ENCODE measurements at places on chromosomes 11 and 22.

- DNase-seq = no peak
These were observed 15.7 kb upstream of the IL10RA start for GRCh38 chr11:117970400-117971024.

- no peak for DNase-seq
These were observed 360.8 kb downstream of the TBC1D22A start for GRCh38 chr22:47123006-47123826.

- no peak for DNase-seq
These were observed 14.7 kb upstream of the TUB start for GRCh38 chr11:8066036-8066910.

GRCh38 chr11:66371627-66372415 is at the start of gene SLC29A2:
TSS of gene SLC29A2 (minus strand) at chr11:66371760. CDS start at chr11:66371591, 169 bp downstream.
- no peak for DNase-seq

DNA sequence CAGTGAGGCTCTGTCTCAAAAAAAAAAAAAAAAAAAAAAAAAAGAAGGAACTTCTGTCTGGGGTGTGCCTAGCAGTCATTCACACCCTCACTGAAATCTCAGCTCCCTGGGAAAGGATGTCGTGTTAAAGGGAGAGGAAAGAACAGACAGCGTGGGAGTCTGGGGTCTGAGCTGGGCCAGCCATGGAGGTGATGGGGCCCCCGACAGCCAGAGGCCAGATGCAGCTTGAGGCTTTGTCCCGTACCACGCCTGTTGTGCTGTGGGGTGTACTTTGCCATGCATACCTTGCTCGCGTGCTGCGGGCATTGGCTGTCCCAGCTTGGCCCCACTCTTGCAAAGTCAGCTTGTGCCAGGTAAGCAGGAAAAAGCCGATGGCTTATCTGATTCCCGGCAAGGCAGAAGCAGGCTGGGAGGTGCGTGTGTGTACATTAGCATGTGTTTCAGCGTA is 4.6 kb downstream of the SYT12 start:
- DNase-seq = no peak
